HS-27A (cell line): ENCODE measurements at places on chromosomes 2 and 18.

- DNase-seq: no peak
These were observed 935 bp downstream of the SLC30A3 start for GRCh38 chr2:27261926-27262298.

DNA sequence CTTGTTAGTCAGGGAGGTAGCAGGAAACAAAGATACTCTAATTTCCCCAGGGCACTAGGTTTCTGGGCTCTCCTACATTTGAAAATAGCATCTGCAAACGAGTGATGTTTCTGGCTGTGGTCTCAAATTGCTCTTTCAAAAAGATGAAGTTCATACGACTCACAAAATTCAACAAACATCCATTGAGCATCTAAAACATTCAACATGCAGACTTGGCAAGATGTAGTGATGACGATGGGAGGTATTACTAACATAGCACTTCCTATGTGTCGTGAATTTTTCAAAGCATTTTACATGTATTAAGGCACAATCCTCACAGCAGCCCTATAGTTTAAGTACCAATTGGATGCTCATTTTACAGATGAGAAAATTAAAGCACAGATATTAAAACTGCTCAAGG lies 5.2 kb downstream of the CCBE1 start:
- DNase-seq: no peak

DNA sequence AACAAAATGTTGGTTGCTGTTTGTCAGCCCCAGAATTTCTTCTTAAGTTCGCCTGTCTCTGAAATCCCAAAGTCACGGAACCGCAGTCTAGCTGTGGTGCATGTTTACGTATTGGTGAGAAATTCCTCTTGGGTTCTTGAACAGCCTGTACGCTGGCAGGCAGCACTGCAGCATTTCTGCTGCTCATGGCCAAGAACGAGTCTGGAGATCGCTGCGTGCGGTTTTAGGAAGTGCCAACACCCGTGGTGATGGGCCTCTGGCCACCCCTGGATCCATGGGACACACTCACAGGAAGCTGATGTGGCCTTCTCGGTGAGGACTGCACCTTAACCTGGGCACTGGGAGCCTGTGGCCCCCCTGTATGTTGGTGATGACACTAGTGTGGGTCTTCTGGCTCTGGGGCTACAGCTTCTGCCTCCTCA lies 23.7 kb downstream of the ASB1 start:
- DNase-seq: no peak

GRCh38 chr2:184304006-184304405 lies 294.3 kb upstream of the ZNF804A start:
- DNase-seq: no peak

DNA sequence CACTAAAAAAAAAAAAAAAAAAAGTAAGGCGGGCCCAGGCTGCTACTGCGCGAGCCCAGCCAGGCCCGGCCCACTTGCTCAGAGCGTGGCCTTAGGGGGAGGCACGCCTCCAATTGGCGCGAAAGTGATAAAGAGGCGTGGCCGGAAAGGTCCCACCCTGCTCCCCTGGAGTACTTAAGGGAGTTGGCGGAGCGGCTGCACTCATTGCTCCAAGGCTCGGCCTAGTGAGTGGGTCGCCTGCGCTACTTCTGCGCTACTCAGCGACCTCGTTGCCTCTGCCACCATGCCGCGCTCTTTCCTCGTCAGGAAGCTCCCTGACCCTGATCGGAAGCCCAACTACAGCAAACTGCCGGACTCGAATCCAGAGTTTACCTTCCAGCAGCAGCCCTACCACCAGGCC lies 36.9 kb downstream of the UNC80 start:
- DNase-seq: no peak

DNA sequence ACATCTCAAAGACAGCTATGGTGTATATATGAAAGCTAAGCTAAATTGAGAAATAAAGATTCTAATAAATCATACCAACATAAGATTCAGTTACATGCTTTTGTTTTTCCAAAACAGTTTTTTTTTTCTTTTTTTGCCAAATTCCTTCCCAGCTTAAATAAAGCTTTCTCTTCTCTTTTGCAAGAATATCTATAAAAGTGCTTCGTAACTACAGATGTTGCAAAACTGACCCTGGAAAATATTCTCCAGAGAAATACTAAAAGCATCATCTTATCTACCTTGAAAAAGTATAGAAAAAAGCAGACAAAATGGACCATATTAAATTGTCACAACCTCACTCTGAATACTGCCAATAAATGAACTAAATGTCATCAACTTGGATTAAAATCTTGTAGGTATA lies 38.7 kb downstream of the FANCL start:
- no peak for DNase-seq

- DNase-seq: no peak
These were observed 414.4 kb upstream of the ACVR2A start for GRCh38 chr2:147430408-147430807.

GRCh38 chr2:46177461-46178089 lies 119.6 kb upstream of the EPAS1 start:
- DNase-seq: no peak

GRCh38 chr2:144943293-144943941 lies 423.5 kb upstream of the ZEB2 start:
- no peak for DNase-seq

GRCh38 chr2:229301237-229301636 lies 30.1 kb upstream of the PID1 start:
- no peak for DNase-seq

GRCh38 chr2:223081789-223082188 lies 29.8 kb downstream of the KCNE4 start:
- DNase-seq: no peak

- DNase-seq: no peak
These were observed 211.9 kb downstream of the SRBD1 start for GRCh38 chr2:45399040-45399784.

- no peak for DNase-seq
These were observed 25.9 kb downstream of the LRRC30 start for GRCh38 chr18:7256618-7257425.

DNA sequence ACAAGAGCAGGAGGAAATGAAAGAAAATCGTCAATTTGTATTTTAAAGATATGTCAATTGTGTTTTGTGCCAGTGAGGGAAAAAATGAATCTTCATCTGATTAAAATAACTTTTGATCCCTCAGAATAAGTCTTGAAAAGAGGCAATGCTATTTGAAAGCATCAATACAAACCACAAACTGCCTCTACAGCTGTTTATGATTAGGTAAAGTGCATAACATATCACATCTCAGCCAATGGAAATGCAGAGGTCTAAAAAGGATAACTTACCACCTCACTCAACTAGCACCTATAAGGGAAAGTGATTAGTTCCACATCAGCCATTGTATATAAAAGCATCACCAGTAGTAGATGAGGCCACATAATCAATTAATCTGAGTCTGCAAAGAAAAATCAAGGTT lies 492.2 kb upstream of the CDH2 start:
- no peak for DNase-seq

- no peak for DNase-seq
These were observed 292.6 kb downstream of the PRKCE start for GRCh38 chr2:45944074-45944473.

- DNase-seq: no peak
These were observed 635 bp downstream of the SETBP1 start for GRCh38 chr18:44681076-44681970.

GRCh38 chr18:25881149-25881548 lies 209.3 kb downstream of the SS18 start:
- DNase-seq: no peak

DNA sequence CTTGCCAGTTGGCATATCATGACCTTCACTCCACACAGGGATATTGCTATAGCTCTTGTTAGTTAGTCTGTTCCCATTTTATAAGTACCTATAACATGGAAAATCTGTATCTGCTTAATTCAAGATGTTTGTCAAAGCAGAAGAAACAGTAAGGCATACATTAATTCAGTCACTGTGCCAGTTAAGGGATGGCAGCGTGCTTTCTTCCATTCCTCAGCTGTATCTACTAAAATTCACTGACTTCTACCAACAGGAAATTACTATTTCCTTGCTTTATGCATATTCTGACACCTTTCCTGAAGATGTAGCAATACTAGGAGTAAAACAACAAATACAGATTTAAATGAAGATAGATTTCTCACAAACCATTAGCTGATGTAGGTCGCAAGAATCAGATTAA lies 59.9 kb downstream of the RNF152 start:
- no peak for DNase-seq

DNA sequence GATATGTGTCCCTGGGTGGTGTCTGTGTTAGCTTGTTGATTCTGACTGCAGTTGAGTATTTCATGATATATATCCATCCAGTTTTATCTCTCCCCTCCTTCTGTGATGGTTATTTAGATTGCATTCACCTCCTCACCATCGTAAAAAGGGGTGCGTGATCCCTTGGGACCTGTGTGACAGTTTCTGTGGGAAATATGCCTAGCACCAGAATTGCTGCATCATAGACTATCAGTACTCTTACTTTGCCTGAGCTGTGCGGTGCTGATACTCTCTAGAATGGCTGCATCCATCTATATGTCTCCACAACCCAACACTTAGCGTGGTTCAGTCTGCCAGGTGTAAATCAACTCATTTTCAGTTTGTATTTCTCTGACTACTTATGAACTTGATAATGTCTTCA lies 34.3 kb downstream of the PKP4 start:
- no peak for DNase-seq

DNA sequence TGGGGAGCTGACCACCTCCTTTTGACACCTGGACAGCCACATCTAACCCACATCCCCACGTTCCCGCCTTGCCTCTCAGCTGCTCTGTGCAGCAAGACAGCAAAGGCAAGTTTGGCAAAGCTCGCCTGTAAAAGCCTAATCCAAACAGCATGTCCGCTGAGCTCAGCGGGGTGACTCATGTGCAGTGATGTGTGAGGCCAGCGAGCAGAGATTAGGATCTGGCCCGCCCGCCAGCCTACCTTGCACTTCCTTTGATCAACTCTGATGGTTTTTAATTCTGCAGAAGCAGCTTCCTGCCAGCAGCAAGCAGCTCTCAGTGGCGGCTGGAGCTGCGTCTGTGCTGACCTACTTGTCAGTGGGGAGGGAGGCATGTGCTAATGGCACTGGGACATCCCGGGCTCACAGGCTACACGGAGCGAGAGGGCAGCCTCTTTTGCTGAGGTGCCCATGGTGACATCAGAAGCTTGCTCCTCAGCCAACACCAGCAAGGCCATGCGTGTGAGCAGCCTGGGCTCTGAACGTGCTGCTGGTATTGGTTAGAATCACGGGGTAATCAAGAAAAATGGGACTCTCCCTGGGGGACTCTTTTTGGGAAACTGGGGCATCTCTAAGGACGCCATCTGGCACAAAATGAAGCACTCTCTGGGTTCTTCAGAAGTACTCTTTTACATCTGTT lies 36.0 kb upstream of the EML4 start:
- peak; percentile 96 for DNase-seq

- DNase-seq: no peak
These were observed 632.5 kb downstream of the BCL11A start for GRCh38 chr2:59920961-59921360.

DNA sequence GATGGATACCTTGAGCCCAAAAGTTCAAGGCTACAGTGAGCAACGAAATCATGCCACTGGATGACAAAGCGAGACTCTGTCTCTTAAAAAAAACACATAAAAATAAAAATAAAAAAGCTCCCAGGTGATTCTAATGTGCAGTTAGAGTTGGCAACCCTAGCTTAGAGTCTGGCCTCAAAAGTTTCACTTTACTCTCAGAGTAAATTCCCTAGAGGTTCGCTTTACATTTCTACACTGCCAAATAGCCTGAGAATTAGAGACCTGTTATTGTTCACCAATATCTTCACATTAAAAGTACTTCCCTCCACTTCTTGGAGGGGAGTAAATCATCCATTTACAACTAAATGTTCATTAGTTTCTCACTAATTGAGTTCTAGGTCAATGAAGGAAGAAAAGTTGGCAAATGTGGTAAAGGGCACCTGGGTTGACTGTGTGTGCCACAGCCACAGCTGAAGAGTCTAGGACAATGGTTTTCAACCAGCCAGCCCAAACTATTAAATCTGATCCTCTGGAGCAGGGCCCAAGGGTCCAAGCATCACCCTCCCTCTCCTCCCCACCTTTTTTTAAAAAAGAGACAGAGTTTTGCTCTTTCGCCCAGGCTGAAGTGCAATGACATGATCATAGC lies 15.2 kb upstream of the TMEM37 start:
- DNase-seq: no peak

DNA sequence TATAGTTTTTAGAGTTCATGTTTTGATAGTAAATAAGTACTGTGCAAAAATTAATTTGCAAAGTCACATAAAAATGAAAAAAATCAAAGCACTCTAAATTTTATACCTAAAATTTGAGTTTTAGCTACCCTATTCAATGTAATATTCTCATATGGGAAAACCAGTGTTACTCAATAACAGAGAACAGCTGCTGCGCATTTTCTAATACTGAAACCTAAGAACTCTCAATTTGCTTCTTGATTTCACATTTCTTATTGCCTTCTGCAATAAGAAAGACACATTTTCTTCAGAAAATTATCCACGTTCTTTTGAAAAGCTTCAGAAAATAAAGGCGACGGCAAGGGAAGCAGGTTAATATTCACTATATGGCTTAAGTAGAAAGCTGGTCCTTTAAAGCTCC lies 199.1 kb upstream of the CCDC150 start:
- no peak for DNase-seq

DNA sequence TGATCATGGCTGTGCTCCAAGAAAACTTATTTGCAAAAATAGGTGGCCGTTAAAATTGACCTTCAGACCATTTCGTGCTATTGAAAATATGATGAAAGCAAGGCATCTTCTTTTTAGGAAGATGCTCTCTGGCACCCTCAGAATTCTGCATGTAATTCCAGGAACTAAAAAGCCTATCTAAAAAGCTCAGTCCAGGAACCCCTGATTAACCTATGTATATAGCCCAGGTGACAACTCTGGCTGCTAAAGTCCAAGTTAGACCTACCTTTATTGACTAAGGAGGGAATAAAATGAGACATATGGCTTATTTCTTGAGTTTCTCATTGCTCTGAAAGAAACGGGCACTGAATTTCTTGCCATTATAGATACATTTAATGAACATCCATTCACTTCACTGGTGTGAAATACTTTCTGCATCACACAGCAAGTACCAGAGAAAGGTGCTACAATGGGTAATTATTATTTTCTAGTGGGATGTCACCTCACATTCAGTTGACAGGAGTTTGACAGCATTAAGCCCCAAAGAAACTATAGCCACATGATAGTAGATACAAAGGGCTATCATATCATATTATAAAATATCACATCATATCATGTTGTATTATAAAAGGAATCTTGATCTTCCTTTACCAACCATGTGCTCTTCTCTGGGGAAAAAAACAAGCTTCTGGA lies 83.8 kb downstream of the EPHA4 start:
- no peak for DNase-seq

DNA sequence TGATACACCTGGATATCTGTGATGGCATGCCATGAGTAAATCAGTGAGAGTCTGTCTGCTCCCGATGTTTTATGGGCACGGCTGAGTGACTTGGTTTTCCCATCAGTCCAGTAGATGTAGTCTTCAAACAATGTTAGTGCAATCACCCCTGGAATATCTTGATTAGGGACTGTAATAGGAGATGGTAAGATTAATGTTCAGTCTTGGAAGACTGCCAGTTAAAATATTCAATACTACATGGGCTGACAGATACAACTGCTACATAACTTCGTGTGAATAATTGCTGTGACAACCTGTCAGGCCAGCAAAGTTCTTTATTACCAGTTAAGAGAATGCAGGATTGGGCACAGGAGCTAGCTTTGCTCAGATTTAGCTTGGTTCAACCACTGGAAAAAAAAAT lies 1673.3 kb downstream of the LRP1B start:
- DNase-seq: no peak
